ENCODE measurements at places on chromosomes 3 and 15.

DNA sequence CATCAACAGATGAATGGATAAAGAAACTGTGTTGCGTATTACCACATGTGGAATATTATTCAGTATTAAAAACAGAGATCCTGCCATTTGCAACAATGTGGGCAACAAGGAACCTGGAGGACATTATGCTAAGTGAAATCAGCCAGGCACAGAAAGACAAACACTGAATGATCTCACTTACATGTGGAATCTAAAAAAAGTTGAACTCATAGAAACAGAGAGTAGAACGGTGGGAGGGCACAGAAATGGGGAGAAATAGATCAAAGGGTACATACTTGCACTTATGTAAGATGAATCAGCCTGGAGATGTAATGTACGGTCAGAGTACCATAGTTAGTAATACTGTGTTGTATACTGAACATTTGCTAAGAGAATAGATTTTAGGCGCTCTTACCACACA lies 29.8 kb upstream of the MUC13 start:
- DNase-seq, result no peak
- H3K4me3 ChIP-seq, result no peak overlapping the region
- H3K36me3 ChIP-seq, result peaks cover 2% of the 10 kb centered on the region
- no peak overlapping the region for H3K27ac ChIP-seq
- H3K27me3 ChIP-seq, result no peaks in the 10 kb centered on the region
- peaks cover 4% of the 10 kb centered on the region for H3K4me1 ChIP-seq

DNA sequence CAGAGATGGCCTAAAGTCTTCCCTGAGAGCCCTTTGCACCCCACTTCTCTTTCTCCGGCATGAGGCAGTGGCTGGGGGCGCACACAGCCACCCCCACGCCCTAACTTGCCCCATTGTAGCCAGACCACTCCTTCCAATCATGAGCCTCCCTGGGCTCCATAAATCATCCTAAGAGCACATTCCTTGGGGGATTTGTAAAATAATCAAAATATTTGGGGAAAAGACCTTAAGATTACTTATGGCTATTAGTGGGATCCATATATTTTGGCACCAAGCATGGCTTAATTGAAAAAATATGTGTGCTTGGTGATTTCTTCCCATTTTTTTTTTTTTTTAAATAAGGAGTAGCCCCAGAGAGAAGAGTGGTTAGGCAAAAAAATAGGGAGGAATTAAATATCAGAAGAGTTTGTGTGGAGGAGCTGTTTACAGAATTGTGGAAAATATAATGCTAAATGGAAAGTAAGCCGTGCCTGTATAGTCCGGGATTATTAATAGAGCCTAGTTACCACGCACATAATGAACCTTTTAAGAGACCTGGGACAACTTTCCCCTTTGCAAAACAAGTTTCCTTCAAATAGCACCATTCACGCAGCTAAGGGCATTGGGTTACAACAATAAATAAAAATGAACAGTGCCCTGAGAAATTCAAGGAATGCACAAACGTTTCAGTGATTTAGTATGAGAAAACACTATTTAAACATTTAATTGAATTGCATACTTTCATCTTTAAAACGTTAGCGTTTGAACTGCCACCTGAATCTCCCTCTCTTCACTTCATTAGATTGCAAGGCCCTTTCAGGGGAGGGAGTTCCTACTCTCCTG lies 46.1 kb downstream of the SMAD6 start:
- no peak overlapping the region for H3K27ac ChIP-seq
- H3K36me3 ChIP-seq, result no peaks in the 10 kb centered on the region
- DNase-seq, result no peak
- H3K4me1 ChIP-seq, result peaks cover 14% of the 10 kb centered on the region
- no peaks in the 10 kb centered on the region for H3K27me3 ChIP-seq

GRCh38 chr3:188486126-188486525 lies 332.2 kb downstream of the LPP start:
- no peaks in the 10 kb centered on the region for H3K27me3 ChIP-seq
- H3K36me3 ChIP-seq, result no peaks in the 10 kb centered on the region
- H3K4me3 ChIP-seq, result no peak overlapping the region
- H3K27ac ChIP-seq, result no peak overlapping the region
- peaks cover 23% of the 10 kb centered on the region for H3K4me1 ChIP-seq

DNA sequence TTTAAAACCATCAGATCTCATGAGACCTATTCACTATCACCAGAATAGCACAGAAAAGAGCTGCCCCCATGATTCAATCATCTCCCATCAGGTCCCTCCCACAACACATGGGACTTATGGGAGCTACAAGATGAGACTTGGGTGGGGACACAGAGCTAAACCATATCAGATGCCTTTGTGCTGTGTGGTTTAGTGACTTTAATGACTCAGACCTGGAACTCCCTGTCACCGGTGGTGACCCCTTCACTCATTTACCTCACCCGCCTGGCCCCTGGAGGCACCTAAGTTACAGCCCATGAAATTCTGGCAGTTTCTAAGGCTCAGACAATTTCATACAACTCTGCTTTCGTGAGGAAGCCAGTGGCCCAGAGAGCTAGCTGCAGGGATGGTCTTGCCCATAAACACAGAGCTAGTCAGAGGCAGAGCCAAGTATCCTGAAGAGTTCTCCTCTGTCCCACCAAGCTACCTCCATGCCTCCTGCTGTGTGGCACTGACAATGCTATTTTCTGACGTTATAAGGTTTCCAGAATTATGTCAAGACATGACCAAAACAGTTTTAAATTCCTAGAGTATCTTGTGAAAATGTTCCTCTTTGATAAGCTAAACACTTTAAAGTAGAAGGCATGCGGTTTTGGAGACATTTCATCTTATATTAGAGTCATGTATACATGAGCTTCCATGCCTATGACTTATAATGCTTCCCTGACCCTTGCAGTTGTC lies 231.1 kb upstream of the IL12A start:
- H3K27ac ChIP-seq, result no peak overlapping the region
- DNase-seq, result no peak

DNA sequence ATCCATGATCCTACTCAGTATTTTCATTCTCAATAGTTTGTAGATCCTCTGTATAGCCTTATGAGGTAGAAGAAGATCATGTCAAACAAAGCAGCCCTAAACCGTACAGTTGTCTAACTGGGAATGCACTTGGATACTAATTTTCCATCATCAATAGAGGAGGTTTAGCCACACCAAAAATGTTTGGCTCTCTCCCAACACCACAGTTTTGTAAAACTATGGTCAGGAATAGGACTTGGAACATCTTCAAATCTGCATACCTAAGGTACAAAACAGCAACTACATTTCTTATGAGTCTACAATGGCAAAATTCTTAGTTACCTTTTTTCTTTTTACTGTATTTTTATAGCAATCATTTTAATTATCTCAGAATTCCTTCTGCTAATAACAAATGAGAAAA lies 1001.6 kb downstream of the ROBO2 start:
- no peak overlapping the region for H3K4me3 ChIP-seq
- DNase-seq, result no peak
- H3K4me1 ChIP-seq, result no peaks in the 10 kb centered on the region
- no peak overlapping the region for H3K27ac ChIP-seq
- no peaks in the 10 kb centered on the region for H3K27me3 ChIP-seq
- H3K36me3 ChIP-seq, result no peaks in the 10 kb centered on the region

GRCh38 chr15:83732770-83733169 lies 78.8 kb downstream of the ADAMTSL3 start:
- H3K27ac ChIP-seq, result no peak overlapping the region
- no peaks in the 10 kb centered on the region for H3K27me3 ChIP-seq
- no peaks in the 10 kb centered on the region for H3K4me1 ChIP-seq
- DNase-seq, result no peak
- no peaks in the 10 kb centered on the region for H3K36me3 ChIP-seq

- H3K27ac ChIP-seq, result no peak overlapping the region
- no peak overlapping the region for H3K4me3 ChIP-seq
- H3K4me1 ChIP-seq, result no peaks in the 10 kb centered on the region
- no peaks in the 10 kb centered on the region for H3K27me3 ChIP-seq
These were observed 269.6 kb upstream of the TRIM42 start for GRCh38 chr3:140408252-140408651.

DNA sequence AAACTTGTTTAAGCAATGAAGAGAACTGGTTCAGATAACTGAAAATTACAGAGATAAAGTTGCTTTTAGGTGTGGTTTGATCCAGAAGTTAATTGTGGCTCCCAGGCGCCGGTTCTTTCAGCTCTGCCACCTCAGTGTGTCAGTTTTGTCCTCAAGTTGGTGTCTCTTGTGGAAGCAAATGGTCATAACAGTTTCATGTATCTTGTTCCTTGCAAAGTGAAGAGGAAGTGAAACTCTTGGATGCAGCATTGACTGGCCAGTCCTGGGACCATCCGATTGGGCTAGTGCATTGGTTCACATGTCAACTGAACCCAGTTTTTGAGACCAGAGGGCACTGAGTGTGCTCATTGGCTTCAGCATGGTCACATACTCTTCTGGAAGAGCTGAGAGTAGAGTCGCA lies 181.4 kb upstream of the GRM7 start:
- no peaks in the 10 kb centered on the region for H3K36me3 ChIP-seq
- H3K27ac ChIP-seq, result no peak overlapping the region
- H3K4me3 ChIP-seq, result no peak overlapping the region
- H3K4me1 ChIP-seq, result no peaks in the 10 kb centered on the region

DNA sequence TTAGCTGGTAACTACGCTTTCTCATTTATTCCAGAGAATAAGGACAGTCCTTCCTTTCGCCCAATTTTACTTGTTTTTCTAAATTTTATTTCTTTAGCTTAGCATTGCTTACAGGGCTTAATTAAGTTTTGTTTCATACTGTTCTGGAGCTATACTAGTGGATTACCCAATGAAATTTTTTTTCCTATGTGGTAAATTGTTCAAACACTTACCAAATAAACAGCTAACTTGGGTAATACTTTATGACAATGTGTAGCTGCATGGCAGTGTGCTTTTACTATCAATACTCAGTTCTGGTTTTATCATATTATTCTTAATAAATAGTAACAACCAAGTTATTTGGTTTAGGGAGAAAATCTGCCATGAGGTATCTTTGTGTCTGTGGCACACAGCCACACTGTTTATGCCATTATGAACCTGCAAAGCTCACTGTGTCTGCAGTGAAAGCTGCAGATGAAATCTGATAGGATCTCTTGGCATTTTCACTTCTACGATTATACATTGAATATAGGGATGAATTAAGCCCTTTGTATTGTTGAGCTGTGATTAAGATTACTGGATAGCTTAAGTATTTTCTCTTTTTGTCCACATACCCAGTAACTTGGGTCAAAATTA lies 37.2 kb downstream of the UBE2E2 start:
- no peaks in the 10 kb centered on the region for H3K36me3 ChIP-seq
- no peak for DNase-seq
- H3K4me3 ChIP-seq, result no peak overlapping the region
- H3K4me1 ChIP-seq, result no peaks in the 10 kb centered on the region
- H3K27me3 ChIP-seq, result no peaks in the 10 kb centered on the region

- DNase-seq, result no peak
- no peak overlapping the region for H3K27ac ChIP-seq
- no peaks in the 10 kb centered on the region for H3K27me3 ChIP-seq
- no peaks in the 10 kb centered on the region for H3K36me3 ChIP-seq
- no peak overlapping the region for H3K4me3 ChIP-seq
- H3K4me1 ChIP-seq, result no peaks in the 10 kb centered on the region
These were observed 161.4 kb upstream of the POU1F1 start for GRCh38 chr3:87437765-87438164.

GRCh38 chr3:43950775-43951174 lies 260.0 kb downstream of the ABHD5 start:
- H3K27me3 ChIP-seq, result peaks cover 13% of the 10 kb centered on the region
- no peak for DNase-seq
- no peak overlapping the region for H3K27ac ChIP-seq
- peaks cover 9% of the 10 kb centered on the region for H3K4me1 ChIP-seq
- no peaks in the 10 kb centered on the region for H3K36me3 ChIP-seq

DNA sequence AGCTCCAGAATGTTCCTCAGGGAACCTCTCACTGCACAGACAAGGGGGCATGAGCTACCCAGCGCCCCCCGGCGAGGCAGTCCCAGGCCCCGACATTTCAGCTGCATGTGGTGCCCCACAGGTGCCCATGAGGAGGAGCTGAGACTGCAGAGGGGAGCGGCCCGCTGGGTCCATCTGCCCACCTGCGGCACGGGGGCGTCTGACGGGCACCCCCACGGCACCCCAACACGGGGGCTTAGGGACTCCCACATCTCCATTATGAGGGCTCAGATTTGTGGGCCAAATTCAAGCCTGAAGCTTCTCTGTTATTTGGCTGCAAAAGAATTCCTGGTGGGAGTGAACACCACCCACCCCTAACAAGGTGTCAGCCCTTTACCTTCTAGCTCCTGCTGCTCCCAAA lies 258.4 kb downstream of the UACA start:
- no peak overlapping the region for H3K4me3 ChIP-seq
- DNase-seq, result no peak
- no peak overlapping the region for H3K27ac ChIP-seq
- H3K36me3 ChIP-seq, result no peaks in the 10 kb centered on the region
- peaks cover 10% of the 10 kb centered on the region for H3K4me1 ChIP-seq

GRCh38 chr3:4829031-4829394 lies 150.2 kb upstream of the BHLHE40 start:
- no peak overlapping the region for H3K27ac ChIP-seq
- peaks cover 31% of the 10 kb centered on the region for H3K4me1 ChIP-seq
- H3K27me3 ChIP-seq, result no peaks in the 10 kb centered on the region
- no peaks in the 10 kb centered on the region for H3K36me3 ChIP-seq
- DNase-seq, result no peak

DNA sequence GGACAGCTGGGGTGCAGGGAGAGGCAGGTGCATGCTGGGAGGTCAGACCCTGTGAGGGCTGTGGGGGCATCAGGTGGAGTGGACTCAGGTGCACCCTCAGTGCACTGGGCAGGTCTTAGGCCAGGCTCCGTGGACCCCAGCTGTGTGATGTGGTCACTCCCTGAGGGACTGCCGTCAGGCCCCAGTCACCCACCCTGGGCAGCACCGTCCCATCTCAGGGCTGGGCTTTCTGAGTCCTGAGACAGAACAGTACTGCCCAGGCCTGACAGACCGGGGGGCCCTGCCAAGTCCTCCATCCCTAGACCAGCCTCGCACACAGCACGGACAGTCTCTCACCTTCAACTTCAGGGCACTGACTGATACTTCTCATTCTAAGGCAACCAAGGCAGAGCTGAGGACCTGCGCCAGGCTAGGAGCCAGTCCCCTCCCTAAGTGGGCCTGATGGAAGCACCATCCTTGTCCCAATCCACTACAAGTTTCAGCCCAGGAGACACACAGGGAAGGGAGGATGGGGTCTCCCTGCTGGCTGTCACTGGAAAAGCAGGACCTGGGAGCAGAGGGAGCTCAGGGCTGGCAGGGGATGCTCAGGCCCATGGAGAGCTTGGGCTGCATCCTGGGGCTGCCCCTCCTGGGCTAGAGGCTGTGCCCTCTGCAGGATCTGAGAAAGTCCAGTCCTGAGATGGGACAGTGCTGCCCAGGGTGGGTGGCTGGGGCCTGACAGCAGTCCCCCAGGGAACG lies 86.3 kb downstream of the LMLN start:
- H3K27me3 ChIP-seq, result no peaks in the 10 kb centered on the region
- no peaks in the 10 kb centered on the region for H3K4me1 ChIP-seq

GRCh38 chr15:101538996-101539395 lies 49.5 kb upstream of the PCSK6 start:
- no peak overlapping the region for H3K27ac ChIP-seq
- H3K4me1 ChIP-seq, result no peaks in the 10 kb centered on the region
- H3K36me3 ChIP-seq, result no peaks in the 10 kb centered on the region
- no peaks in the 10 kb centered on the region for H3K27me3 ChIP-seq
- DNase-seq, result no peak

GRCh38 chr3:40290396-40290795 lies 19.1 kb upstream of the EIF1B start:
- no peak for DNase-seq
- no peaks in the 10 kb centered on the region for H3K36me3 ChIP-seq
- H3K4me3 ChIP-seq, result no peak overlapping the region

- H3K27me3 ChIP-seq, result no peaks in the 10 kb centered on the region
- H3K4me1 ChIP-seq, result no peaks in the 10 kb centered on the region
- no peak overlapping the region for H3K4me3 ChIP-seq
- no peaks in the 10 kb centered on the region for H3K36me3 ChIP-seq
- no peak overlapping the region for H3K27ac ChIP-seq
These were observed 894.0 kb downstream of the NTRK3 start for GRCh38 chr15:87362531-87362930.
